Bone marrow (tissue), 2 donors: ENCODE measurements at places on chromosomes 4 and X.
A peak's percentile ranks its signal among the peaks of the same experiment; 100 is the strongest.

DNA sequence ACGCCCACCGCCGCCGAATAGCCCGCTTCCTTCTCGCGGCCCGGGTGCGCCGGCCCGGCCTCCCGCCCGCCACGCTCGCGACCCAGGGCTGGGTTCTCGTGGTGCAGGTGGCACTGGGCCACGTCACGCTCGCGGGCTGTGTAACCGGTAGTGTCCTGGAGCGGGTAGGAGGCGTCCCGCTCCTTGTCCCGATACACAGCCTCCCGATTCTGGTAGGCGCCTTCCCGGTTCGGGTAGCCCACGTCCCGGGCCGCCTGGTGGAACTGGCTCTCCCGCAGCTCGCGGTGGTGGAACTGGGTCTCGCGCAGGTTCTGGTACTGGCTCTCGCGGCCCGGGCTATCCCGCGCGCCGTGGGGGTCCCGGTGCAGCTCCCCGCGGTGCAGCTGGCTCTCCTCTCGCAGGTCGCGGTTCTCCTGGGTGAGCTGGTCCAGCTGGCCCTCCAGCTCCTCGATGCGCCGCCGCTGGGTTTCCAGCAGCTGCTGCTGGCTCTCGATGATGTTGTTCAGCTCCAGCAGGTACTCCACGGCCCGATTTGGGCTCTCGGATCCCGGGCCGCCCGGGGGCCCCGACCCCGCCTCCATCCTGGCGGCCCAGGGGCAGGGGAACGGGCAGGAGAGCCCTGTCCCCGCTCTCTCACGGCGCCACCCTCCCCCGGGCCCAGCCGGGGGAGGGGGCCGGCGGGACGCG, 39.3 kb upstream of the IQSEC2 start:
- DNase-seq, result no peak

DNA sequence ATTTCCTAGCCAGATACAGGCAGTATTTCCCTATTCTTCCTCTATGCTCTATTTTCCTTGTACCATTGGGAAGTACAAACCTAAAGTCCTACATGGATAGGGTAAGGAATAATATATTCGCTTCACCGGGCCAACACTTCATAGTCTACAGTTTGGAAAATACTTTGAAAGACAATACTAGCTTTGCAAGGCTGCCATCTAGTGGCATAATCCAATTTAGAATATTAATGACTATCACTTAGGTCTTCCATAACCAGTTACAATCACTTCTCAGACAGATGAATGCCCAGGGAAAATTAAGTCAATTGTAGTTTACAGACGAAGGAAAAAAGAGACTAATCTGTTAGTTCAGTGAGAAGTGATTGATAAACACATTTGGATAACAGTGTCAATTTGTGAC, 141.0 kb upstream of the FAM47C start:
- DNase-seq, result peak; percentile 4

DNA sequence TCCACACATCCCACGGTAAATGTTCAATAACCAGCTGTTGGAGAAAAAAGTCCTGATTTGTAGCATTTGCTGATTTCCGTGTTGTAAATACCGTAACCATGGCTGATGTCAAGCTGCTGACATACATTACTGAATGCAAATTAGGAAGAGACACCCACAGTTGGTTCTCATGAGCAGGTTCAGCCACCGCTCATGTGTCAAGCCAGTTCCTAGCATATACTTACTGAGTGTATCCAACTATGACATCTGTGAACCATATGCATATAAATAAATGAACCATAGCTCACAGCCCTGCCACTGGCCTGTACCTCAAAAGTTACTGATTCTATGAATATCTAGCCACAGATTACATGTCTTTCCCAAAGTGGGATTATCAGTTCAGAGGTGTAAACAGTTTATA, 29.5 kb downstream of the FHDC1 start:
- no peak for DNase-seq

GRCh38 chr4:80075995-80076675, 3.1 kb upstream of the ANTXR2 start:
- no peak for DNase-seq

GRCh38 chr4:169440446-169440845, 169.7 kb upstream of the SH3RF1 start:
- no peak for DNase-seq

DNA sequence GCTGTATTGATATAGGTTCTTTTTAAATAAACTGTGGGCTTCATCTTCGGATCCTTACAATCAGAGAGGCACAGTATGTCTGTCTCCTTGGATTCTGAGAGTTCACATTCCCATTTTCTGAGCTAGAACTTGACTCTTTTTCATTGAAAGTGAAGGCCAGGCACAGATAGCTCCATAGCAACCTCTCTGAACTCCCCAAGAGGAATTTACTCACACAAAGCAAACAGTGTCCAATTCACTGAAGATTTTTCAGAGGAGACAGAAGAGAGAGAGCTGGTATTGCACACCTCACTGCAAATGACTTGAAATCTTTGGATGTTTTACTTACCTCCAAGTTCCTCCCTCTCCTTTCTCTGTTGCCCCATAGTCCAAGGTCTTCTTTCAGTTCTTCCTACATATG, 130.9 kb upstream of the CASK start:
- DNase-seq, result no peak

- no peak for DNase-seq
Measured at GRCh38 chr4:177033632-177034031, 240.9 kb upstream of the VEGFC start.

GRCh38 chrX:111869639-111870034, 6.3 kb upstream of the TRPC5OS start:
- no peak for DNase-seq

GRCh38 chr4:26916195-26916594, 55.6 kb downstream of the STIM2 start:
- peak; percentile 50 for DNase-seq

DNA sequence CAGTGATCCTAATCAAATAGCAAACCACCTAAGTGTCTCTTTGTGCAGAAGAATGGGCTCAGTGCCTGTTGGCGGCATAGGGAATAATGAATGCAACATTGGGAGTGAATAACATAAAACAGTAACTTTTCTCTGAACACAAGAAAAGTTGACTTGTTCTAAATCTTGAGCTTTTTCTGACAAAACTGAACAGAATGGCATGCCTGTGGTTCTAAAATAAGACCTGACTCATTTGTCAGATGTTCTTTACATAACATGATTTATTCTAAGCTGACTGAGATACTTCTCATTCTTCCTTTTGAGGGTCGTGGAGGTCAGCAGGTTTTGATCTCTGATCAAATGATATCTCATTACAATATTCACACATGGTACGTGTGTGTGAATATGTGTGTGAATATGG, 165.4 kb upstream of the WDR1 start:
- no peak for DNase-seq

GRCh38 chr4:40321574-40322275, 13.4 kb upstream of the CHRNA9 start:
- DNase-seq, result no peak

DNA sequence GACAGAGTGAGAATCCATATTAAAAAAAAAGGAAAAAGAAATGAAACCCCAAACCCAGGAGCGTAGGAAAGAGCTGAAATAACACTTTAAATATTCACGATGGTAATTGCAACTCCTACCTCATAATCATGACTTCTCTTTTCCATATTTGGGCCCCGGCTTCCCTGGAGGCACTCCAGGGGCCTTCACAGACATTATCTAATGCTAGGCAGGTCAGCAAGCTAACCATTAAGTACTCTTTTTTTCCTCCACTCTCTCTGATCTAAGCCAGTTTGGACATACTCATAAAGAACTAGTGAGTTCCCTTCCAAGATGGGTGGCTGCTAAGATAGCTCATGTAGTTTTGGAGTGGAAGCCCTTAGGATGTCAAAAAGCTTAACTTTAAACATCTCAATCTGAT, 83.2 kb downstream of the SH3KBP1 start:
- DNase-seq, result no peak

DNA sequence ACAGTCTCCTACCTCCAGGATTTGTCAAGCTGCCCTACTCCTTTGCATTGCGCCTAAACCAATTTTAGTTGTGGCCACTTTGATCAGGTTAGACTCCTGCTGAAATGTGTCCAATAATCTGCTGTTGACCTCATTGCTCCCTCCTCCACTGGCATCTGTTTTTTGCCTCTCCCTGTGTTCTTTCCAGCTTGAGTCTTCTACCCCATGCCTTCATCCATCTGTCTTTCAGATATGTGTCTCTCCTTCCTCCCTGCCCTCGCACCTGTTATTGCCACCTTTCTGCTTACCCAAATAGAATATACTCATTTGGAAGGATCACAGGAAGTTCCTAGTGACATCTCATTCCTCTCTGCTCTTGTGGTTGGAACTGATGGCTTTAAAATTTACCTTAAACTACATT, 366.6 kb upstream of the CLNK start:
- no peak for DNase-seq

DNA sequence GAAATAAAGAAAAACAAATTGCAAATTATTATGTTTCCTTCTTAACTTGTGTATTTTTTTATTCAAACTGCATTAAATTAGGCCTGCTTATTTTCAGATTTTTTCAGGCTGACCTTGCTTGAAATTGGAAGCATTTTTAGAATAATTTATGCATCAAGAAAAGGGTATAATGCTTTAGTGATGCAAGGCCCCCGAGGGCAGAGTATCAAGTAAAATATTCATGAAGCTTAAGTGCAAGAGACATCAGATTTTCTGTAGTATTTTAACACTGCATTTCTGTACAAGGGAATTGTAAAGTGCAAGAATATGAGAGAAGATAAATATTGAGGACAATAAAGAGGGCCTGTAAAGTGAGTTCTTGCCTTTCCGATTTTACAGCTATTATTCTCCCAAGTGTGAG, 485.8 kb upstream of the ATOH1 start:
- no peak for DNase-seq

DNA sequence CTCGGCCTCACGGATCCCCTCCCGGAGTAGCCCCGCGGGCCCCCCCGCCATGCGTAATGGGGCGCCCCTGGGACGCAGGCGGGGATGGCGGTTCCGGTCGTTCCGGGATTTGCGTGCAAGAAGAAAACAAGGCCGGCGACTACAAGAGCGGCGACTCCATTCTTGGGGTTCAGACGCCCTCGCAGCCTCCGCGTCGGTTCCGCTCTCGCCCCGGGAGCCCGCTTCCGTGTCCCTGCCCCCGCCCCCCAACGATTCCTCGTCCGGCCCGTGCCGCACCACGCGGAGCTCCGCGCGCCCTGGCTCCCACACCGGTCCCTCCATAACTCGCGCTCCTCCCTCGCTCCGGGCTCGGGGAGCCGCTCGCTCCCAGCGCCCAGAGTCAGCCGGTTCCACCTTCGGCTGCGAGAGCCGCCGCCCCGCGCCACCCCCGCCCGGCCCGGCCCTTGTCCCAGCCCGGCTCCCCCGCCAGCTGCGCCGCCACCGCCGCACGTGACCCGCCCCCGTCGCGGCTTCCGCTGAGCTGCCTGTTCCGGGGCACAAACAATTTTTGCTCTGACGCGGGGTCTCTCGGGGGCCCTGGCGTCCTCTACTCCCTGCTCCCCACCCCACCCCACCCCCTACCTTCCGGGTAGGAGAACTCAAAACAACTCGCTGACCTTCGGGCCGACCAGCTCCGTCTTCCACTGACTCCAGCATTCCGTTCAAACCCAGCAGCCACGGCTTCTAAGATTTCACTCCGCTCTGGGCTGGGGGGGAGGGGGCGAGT, 78.8 kb upstream of the BCOR start:
- peak; percentile 55 for DNase-seq

DNA sequence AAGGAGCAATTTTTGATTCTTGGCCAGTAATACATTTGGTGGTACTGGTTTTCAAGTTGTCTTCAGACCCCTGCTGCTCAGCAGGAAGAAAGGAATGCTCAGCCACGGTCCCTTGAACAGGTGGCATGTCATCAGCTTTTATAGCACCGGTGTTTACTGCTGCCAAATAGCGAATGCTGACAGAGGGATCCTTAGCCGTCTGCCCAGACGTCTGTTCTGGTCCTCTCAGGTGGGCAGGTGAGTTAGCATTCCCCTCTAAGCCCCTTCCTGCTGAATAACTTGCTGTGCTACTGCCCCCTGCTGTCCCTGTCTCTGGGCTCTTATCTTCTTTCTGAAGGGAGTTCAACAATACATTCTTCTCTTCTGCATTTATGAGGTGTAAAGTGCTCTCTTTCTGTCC, 28.4 kb downstream of the BOD1L1 start:
- DNase-seq, result no peak

DNA sequence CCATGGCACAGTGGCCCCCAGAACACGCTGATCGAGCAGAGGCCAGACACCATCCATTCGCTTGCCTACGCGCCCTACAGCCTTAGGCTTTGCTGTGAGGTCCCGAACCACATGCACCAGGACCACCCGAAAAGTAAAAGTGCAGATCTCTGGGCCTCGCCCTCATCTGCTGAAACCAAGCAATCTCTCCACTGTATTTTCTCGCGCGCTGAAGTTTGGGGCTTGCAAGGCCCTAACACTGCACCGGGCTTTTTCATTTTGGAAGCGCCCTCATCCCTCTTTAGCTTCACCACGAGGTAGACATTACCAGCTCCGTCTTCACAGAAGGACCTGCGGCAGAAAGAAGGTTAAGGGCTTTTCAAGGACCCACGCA, 21.2 kb downstream of the NKX3-2 start:
- no peak for DNase-seq

DNA sequence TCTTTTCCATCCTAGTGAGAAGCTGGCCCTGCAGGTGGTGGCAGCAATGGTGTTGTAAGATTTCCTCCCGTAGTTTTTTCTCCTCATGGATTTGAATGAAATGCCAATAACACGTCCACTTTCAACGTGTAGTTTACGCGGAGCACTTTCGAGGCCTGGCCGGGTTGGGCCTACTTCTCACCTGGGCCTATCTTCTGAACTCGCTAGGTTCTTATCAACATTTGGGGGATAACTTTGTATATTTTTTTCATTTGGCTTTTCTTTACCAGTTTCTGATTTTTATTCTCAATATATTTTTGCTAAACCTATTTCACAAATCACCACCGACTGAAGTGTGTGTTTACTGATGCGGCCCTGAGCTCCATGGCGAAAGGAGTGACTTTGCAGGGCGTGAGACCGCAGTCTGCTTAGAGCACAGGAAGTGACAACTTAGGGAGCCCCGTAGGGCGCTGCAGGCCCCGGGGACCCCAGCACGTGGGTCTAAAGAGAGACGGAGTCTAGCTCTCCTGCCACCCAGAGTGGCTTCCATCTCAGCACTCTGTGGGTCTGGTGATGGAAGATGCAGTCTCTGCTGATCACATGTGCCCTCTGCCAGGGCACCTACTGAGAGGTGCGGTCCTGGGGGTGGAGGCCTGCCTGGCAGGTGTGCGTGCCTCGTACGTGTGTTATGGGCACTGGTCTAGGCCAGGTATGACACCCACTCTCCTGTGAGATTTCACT, 29.1 kb downstream of the NELFA start:
- DNase-seq, result no peak

GRCh38 chrX:73849073-73849472, 286.1 kb downstream of the CHIC1 start:
- no peak for DNase-seq

GRCh38 chrX:105109936-105110335, 110.6 kb downstream of the TEX13A start:
- no peak for DNase-seq

DNA sequence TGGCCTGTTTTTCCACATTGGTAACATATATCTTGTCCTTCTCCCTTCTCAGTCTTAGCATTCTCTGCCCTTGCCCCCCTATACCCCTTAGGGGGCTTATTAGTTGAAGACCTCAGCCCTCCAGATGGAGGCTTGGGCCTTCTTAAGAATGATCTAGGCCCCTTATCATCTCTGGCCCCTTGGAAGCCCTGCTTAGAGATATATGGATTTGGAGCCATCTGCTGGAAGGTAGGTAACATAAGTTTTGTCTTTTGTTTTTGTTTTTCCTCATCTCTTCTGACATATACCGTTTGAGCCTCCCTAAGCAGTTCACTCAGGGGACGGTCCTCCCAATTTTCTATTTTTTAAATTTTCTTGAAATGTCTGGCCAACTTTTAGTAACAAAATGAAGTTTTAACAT, 48.3 kb upstream of the NAP1L2 start:
- DNase-seq, result no peak
